Osteoblast (primary cell): ENCODE measurements at places on chromosomes 16 and 17. TPM values are rescaled to one million over a fixed set of nuclear protein-coding genes. Genes with fewer than 3 reads are reported as not detected.

Gene PRSS27
- 1.5 and 2.5 TPM in 2 replicates for total RNA-seq

Gene SLC6A2
- total RNA-seq: not detected in 2 replicates

Gene RNF157
- total RNA-seq: 0.29 and 0.36 TPM in 2 replicates

Gene RAC3
- 0.59 and 1.8 TPM in 2 replicates for total RNA-seq

Gene ITGB4
- total RNA-seq: 0.29 and 0.36 TPM in 2 replicates

Gene LRRC46
- not detected in 2 replicates for total RNA-seq

Gene KCNJ18
- not detected in 2 replicates for total RNA-seq

Gene APOBR
- under 0.01 TPM in 1 of 2 replicates, not detected in the other for total RNA-seq

Gene HIGD1B
- not detected in 2 replicates for total RNA-seq

Gene UBE2I
- total RNA-seq: 37.1 and 49.2 TPM in 2 replicates

Gene CCDC47
- 69.0 and 77.1 TPM in 2 replicates for total RNA-seq

Gene OR1A1
- not detected in 2 replicates for total RNA-seq

Gene TMEM186
- 3.5 and 4.0 TPM in 2 replicates for total RNA-seq

Gene C17orf107
- 4.0 and 5.3 TPM in 2 replicates for total RNA-seq

Gene KRTAP2-3
- 0.29 TPM in 1 of 2 replicates, not detected in the other for total RNA-seq

Gene C16orf96
- total RNA-seq: under 0.01 TPM in 1 of 2 replicates, not detected in the other

Gene SCGB1C2
- total RNA-seq: not detected in 2 replicates

Gene GNGT2
- total RNA-seq: not detected in 2 replicates

Gene CACNG5
- total RNA-seq: not detected in 2 replicates

Gene MAPT
- total RNA-seq: 0.29 and 0.36 TPM in 2 replicates

Gene MYH8
- total RNA-seq: not detected in 2 replicates

Gene SOX8
- under 0.01 TPM in 1 of 2 replicates, not detected in the other for total RNA-seq

Gene NEUROD2
- total RNA-seq: not detected in 2 replicates

Gene VAT1L
- under 0.01 TPM in 1 of 2 replicates, not detected in the other for total RNA-seq

Gene HS3ST3B1
- total RNA-seq: 9.4 and 13.4 TPM in 2 replicates

Gene CDR2L
- total RNA-seq: 15.9 and 16.6 TPM in 2 replicates

Gene CRYBA1
- total RNA-seq: not detected in 2 replicates

Gene WFIKKN1
- total RNA-seq: under 0.01 and 0.36 TPM in 2 replicates

Gene TMEM106A
- total RNA-seq: 5.1 and 5.6 TPM in 2 replicates

Gene LRRC37A
- 2.4 and 6.2 TPM in 2 replicates for total RNA-seq

Gene SPEM1
- total RNA-seq: not detected in 2 replicates

Gene RPL38
- 470 and 728 TPM in 2 replicates for total RNA-seq

Gene SEPTIN1
- total RNA-seq: 0.29 TPM in 1 of 2 replicates, not detected in the other

Gene KRTAP4-5
- not detected in 2 replicates for total RNA-seq

Gene KRTAP4-3
- total RNA-seq: not detected in 2 replicates

Gene BAIAP3
- total RNA-seq: under 0.01 and 0.29 TPM in 2 replicates

Gene NPW
- not detected in 2 replicates for total RNA-seq

Gene EVI2A
- total RNA-seq: 191 and 244 TPM in 2 replicates

Gene PRSS53
- 2.7 and 2.9 TPM in 2 replicates for total RNA-seq

Gene CFAP97D1
- under 0.01 TPM in 1 of 2 replicates, not detected in the other for total RNA-seq

Gene OTOP2
- total RNA-seq: not detected in 2 replicates

Gene OR1F1
- 0.36 TPM in 1 of 2 replicates, not detected in the other for total RNA-seq

Gene DOC2B
- not detected in 2 replicates for total RNA-seq

Gene ZNF423
- 11.6 and 18.3 TPM in 2 replicates for total RNA-seq

Gene KRT20
- total RNA-seq: not detected in 2 replicates

Gene CDH3
- 0.36 and 0.59 TPM in 2 replicates for total RNA-seq

Gene SMIM36
- not detected in 2 replicates for total RNA-seq

Gene HP
- not detected in 2 replicates for total RNA-seq

Gene RNU2-1
- not detected in 2 replicates for total RNA-seq

Gene C17orf50
- not detected in 2 replicates for total RNA-seq

Gene SCRN2
- 41.0 and 42.7 TPM in 2 replicates for total RNA-seq

Gene PNPO
- 31.5 and 32.4 TPM in 2 replicates for total RNA-seq

Gene PRSS8
- total RNA-seq: not detected in 2 replicates

Gene SLC16A6
- 1.4 and 3.8 TPM in 2 replicates for total RNA-seq

Gene CACNB1
- total RNA-seq: 5.8 and 7.4 TPM in 2 replicates
